ENCODE measurements at places on chromosomes 2 and 18.

DNA sequence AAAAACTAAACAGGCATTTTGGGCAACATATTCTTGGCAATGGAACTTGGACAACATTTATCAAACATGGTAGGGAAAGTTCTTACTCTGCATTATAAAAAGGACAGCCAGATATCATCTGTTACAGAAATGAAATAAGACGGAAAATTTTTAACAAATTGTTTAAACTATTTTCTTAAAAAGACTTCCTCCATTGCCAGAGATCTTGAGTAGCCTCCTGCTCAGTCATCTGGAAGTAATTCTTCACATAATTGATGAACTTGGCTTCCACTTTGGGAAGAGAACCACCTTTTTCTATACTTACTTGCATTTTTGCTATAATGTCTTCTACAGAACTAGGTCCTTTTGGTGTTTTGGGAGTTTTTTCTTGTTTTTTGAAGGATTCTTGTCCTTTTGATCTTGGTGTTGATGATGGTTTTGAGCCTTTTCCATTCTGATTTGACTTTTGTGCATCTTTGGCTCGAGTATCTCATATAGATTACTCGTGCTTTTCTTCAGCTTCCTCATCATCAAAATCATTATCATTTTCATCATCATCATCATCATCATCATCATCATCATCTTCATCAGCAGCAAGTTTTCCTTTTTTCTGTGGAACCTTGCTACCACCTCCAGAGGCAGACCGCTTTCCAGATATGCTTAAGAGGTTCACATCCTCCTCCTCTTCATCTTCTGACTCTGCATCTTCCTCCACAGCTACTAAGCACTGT, 66.2 kb downstream of the CD28 start:
- DNase-seq: no peak

GRCh38 chr2:219631406-219631891, 4.0 kb downstream of the SLC4A3 start:
- no peak for DNase-seq

GRCh38 chr2:233413046-233413445, 58.8 kb downstream of the DGKD start:
- DNase-seq: no peak

GRCh38 chr2:131094463-131095281, 1.4 kb upstream of the FAM168B start:
- no peak for DNase-seq

- DNase-seq: no peak
Observed at GRCh38 chr2:50223643-50224042, 808.3 kb downstream of the NRXN1 start.

GRCh38 chr2:222430681-222431080, 6.3 kb downstream of the SGPP2 start:
- DNase-seq: no peak

DNA sequence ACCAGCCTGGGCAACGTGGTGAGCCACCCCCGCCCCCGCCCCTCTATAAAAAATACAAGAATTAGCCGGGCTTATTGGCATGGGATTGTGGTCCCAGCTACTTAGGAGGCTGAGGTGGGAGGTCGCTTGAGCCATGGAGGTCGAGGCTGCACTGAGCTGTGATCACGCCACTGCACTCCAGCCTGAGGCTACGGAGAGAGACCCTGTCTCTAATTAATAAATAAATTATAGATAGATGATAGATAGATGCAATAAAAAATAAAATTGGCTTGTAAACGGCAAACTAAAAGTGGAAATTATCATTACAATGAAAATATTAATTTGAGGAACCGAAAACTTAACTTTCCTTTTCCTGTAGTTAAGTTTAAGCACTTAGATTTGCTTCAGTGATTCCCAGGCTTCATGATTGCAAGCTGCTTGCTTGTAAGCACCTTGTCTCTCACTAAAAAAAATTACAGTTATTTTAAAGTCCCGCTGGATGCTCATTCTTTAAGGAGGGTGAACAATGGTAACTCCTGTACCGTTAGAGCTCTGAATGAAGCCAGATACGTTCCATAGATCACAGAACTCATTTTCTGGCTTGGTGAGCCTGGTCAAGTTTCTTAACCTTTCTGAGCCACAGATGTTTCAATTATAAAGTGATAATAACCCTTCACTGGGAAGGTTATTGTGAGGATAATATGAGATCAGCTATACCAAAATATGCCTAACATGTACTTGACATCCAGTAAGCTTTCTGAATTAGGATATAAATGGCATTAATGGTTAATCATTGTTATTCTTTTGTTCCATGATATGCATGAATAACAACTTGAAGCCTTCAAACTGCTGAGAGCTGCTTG, 9.3 kb upstream of the NARS1 start:
- DNase-seq: no peak

GRCh38 chr18:24964216-24964615, 387.8 kb downstream of the ZNF521 start:
- no peak for DNase-seq

GRCh38 chr2:43039376-43040080, 186.9 kb downstream of the ZFP36L2 start:
- no peak for DNase-seq

GRCh38 chr2:26352892-26353291, 6.3 kb upstream of the ADGRF3 start:
- no peak for DNase-seq

- no peak for DNase-seq
Observed at GRCh38 chr2:223563462-223563861, 38.7 kb downstream of the SCG2 start.

DNA sequence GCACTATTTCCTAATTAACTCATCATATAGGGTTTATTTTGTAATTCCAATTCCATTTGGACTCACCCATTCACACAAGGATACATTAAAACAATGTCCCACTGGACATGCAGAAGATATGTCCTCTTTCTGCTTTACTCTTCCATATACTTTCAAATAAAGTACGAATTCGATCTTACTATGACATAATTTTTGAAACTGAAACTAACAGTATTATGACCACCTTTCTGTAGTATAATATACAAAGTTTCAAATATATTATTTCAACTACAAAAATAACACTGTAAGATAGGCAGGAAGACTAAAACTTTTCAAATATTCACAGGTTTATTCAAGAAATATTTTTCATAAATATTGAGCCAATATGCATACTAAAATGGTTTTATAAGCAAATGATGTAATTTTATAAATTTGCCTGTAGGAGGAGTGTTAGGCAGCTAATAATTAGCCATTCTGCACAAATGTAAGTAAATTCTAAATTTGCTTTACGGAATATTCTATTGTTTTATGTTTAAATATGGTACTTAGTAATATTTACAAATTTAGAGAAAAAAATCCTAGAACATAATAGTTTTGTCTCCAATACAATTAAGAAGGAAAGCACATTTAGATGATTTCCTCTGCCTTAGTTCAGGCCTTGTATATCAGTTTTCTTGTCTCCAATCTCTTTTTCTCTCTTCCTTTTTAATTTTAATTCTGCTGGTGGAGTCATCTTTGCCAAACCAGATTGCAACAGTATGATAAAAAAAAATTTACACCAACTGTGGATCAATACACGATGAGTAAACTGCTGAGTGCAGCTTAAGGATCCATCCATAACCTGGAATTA, 85.9 kb downstream of the CERKL start:
- no peak for DNase-seq

GRCh38 chr2:210456571-210456970, 20.0 kb downstream of the LANCL1 start:
- DNase-seq: no peak

- DNase-seq: no peak
Observed at GRCh38 chr2:238926761-238927611, 79.1 kb downstream of the TWIST2 start.

GRCh38 chr2:61816480-61817355, 37.1 kb downstream of the FAM161A start:
- no peak for DNase-seq

GRCh38 chr2:42978887-42979415, 186.6 kb upstream of the HAAO start:
- no peak for DNase-seq

GRCh38 chr2:237192881-237193280, 107.2 kb downstream of the COPS8 start:
- no peak for DNase-seq

DNA sequence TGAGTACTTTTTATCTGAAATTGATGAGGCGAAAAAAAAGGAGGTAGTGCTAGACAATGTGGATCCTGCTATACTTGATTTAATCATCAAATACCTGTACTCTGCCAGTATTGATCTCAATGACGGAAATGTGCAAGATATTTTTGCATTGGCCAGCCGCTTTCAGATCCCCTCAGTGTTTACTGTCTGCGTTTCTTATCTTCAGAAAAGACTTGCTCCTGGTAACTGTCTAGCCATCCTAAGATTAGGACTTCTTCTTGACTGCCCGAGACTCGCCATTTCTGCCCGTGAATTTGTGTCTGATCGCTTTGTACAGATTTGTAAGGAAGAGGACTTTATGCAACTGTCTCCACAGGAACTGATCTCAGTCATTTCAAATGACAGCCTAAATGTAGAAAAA, 453 bp downstream of the KLHL41 start:
- DNase-seq: no peak

Data from activated CD4-positive, alpha-beta T cell treated with anti-CD3 and anti-CD28 coated beads, Interleukin-2, amount 50 U/mL, for 24 hours (primary cell).